NCI-H460 (cell line): ENCODE measurements at places on chromosomes 1 and 21. TPM values are rescaled to one million over a fixed set of nuclear protein-coding genes. Genes with fewer than 3 reads are reported as not detected.

DNA sequence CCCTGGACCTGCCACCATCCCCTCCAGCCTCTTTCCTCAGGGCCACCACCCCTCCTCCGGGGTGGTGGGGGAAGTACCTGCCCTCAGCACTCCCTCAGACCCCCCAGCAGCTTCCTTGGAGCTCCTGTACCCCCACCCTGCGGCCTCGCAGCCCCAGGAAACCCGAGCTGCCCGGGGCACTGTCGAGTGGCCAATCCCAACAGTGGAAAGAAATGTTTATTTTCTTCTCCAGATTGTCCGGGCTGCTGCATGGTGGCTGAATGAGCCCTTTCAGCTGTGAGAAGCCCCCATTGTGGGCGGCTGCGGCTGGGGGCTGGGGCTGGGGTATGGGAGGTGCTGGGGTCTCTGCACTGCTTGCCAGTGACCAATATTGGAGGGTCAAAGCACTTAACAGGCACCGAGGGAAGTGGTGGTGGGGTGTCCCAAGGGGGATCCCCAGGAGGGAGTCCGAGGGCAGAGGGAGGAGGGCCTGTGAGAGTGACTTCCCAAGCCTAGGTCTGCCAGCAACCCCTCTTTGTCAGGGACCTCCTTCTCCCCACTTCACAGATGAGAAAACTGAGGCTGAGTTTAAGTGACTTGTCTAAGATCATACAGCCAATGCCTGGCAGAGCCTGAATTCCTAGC, 25.2 kb downstream of the RUNX3 start:
- no peak for DNase-seq

The ANGPTL3 gene
- total RNA-seq, result not detected in 2 replicates

GRCh38 chr1:174812656-174813055, 187.1 kb upstream of the CACYBP start:
- no peak for DNase-seq

DNA sequence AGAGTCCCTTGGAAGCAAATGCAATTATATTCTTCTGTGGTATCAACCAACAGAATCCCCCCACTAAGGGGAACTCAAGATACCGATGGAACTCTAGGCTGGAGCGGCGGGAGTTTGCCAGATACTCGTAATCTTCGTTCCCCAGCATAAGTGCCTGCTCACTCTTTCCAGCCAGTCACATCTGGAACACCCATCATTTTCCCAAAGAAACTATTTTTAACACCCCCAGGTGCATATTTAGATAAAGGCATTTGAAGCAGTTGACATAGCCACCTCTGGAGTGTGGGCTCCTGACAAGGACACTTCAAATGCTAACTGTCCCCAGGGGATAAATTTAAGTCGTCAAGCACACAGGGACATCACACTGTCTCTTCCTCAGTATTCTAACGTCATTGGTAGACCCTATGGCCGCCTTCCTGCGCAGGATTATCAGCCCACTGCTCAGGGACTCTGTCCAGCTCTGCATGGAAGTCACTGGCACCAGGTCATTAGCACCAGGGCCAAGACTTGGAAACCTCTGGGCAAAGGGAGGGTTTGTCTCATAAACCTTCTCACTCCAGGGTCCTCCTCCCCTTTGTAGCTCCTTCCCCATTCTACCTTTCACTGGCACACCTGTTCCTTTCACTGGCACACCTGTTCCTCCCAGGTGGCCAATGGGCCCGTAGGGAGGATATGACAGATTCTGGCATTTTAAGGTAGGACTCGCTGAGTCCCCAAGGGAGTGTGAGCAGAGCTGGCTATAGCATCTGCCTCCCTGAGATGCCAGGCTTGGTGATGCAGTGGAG, 48.8 kb downstream of the H3-3A start:
- no peak for DNase-seq

The TMEM52 gene
- total RNA-seq, result 2.8 and 3.6 TPM in 2 replicates

The SIPA1L2 gene
- total RNA-seq, result 8.9 TPM in 2 replicates

GRCh38 chr1:3365523-3366125, 88.8 kb upstream of the ARHGEF16 start:
- no peak for DNase-seq

The TMEM79 gene
- 11.3 and 13.3 TPM in 2 replicates for total RNA-seq

The OR2G6 gene
- not detected in 2 replicates for total RNA-seq

DNA sequence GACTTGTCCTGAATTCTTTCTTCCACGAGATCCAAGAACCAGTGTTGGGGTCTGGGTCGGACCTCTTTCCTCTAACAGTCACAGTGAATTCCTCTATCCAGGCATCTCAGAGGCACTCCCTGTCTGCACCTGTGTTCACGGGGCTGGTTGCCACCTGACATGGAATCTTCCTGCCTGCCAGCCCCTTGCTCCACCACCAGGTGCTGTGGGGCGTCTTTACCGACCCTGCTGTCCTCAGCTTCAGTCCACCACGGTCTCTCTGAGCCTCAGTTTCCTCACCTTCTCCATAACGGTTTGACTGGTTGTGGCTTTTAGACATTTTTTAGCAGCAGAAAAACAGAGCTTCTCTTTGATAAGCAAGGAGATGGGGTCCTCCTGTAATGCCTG, 62.7 kb downstream of the SDC3 start:
- DNase-seq, result no peak

- no peak for DNase-seq
These were observed 758 bp downstream of the DEPDC1 start for GRCh38 chr1:68495968-68496679.

The KRTAP21-2 gene
- total RNA-seq, result not detected in 2 replicates

DNA sequence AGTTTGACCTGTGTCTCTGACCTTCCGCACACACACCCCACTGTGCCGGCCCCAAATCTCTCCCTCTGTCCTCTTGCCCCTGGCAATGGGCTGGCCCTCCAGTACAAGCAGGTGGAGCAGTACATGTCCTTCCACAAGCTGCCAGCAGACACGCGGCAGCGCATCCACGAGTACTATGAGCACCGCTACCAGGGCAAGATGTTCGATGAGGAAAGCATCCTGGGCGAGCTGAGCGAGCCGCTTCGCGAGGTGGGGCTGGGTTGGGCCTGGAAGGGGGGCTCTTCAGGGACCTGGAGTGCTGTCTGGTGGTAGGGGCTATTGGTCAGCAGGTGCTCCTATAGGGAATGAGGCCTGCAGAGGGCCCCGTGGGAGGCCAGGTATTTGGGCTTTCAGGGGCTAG, 7.8 kb downstream of the HCN3 start:
- DNase-seq, result no peak

DNA sequence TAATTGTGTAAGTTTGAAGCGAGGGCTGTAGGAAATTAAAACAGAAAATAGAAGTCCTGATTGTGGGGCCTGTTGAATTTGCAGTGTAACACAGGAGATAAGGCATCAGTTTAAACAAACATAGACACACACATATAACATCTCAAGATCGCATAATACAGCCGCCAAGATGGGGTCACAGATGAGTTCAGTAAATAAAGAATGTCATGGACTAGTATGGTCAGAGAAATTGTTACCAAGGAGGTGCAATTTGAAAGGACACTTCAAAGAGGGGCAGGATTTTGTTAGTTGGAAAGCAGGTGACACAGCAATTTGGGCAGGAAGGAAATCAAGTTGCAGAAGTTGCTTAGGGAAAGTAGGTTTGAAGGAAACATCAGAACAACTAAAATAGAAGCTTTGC, 450.0 kb downstream of the USP25 start:
- DNase-seq, result no peak

The FMO3 gene
- total RNA-seq, result not detected in 2 replicates

- no peak for DNase-seq
These were observed 736.3 kb downstream of the LTN1 start for GRCh38 chr21:28256420-28256831.

- no peak for DNase-seq
These were observed 13.3 kb downstream of the PTP4A2 start for GRCh38 chr1:31924839-31925238.

GRCh38 chr1:33640114-33640660, 167.7 kb downstream of the ZSCAN20 start:
- no peak for DNase-seq

The UTS2 gene
- not detected in 2 replicates for total RNA-seq

The HEYL gene
- total RNA-seq, result 0.66 and 0.77 TPM in 2 replicates

GRCh38 chr1:164718821-164719220, 159.8 kb downstream of the PBX1 start:
- no peak for DNase-seq

GRCh38 chr1:81693316-81693715, 107.4 kb upstream of the ADGRL2 start:
- no peak for DNase-seq

The TIMM17A gene
- total RNA-seq, result 116 and 136 TPM in 2 replicates

The SDF4 gene
- total RNA-seq, result 81.0 and 83.6 TPM in 2 replicates

The PBX1 gene
- total RNA-seq, result 78.0 and 84.8 TPM in 2 replicates

DNA sequence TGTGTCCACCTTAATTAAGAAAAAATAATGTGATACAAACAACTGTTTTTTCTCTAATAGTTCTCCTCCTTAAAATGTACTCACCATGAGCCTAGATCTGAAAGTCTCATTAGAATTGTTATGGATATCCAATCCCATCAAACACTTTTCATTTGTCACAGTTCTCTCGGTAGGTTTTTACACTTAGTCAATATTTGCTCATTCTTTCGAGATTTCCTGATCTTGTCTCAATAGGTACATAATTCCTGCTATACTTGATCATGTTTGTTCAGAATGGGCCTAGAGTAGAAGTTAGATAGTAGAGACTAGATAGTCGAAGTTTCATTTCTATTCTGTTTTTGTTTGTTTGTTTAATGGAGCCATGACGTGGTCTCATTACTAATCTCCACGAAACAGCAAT, 2005.7 kb downstream of the NCAM2 start:
- no peak for DNase-seq

DNA sequence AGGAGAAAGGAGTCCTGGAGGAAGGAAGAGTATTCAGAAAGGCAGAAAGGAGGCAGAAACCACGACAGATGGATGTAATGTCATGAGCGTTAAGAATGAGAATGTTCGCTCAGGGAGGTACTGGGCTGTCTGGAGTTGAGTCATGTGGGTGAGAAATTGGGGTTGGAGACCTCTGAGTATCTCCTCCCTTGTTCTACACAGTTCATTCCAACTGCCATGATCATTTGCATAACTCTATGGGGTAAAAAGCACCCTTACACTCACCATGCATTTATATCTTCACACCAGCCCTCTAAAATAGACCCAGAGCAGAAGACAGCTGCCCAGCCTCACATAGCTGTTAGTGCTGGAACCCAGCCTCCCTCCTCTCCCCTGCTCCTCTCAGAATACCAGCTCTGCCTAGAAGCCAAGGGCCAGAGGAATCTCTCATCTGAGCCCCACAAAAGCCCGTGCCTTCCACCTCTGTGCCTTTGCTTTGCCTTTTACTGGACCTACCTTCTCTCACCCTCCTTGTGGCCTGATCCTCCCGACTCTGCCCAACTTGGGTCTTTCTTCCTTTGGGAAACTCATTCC, 85.2 kb downstream of the BEND5 start:
- DNase-seq, result no peak

GRCh38 chr1:25428475-25429166, 2.1 kb upstream of the MACO1 start:
- no peak for DNase-seq

The RABGAP1L gene
- 20.8 and 20.9 TPM in 2 replicates for total RNA-seq

The KCNN3 gene
- total RNA-seq, result 0.40 and 0.61 TPM in 2 replicates

- no peak for DNase-seq
These were observed 53.0 kb downstream of the NVL start for GRCh38 chr1:224276771-224277487.

- DNase-seq, result no peak
These were observed 18.9 kb downstream of the CRYAA start for GRCh38 chr21:43187715-43188114.

GRCh38 chr1:22952694-22953056, 20.0 kb downstream of the LACTBL1 start:
- DNase-seq, result no peak

The SYTL1 gene
- total RNA-seq, result 0.37 TPM in 1 of 2 replicates, not detected in the other

- DNase-seq, result no peak
These were observed 245.9 kb downstream of the DISC1 start for GRCh38 chr1:231872461-231872910.

DNA sequence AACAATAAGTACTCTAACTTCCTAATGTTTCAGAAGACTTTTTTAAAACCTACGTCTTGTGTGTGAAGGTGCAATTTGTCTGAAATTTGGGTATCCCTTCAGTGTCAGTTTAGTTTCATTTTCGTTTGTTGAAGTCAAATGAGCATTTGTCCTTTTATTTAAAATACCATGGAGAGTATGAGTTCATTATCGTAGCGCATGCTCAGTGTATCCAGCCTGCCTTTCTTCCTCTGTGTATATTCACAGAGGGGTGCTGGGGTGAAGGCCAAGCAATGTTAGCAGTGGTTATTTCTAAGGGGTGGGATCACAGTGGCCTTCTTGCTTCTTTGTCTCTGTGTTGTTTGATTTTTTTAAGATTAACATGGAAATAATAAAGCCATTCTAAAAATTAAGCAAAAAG, 43.2 kb downstream of the CNN3 start:
- DNase-seq, result no peak

The LIPI gene
- total RNA-seq, result not detected in 2 replicates

The KRTAP19-3 gene
- total RNA-seq, result not detected in 2 replicates

The STRIP1 gene
- 20.8 and 22.5 TPM in 2 replicates for total RNA-seq

DNA sequence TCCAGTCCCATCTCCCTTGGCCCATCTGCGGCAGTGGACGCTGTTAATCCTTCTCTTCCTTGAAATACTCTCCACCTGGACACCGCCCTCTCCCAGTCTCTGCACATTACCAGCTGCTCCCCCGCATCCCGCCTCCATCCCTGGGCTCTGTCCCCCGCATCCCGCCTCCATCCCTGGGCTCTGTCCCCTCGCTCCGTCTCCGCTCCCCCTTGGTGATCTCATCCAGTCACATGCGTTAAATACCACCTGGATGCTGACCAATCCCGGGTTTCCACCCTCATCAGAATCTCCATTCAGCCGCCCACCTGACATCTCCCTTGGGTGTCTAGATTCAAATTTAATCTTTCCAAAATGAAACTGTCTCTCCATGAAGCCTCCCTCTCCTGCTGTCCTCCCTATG, 106.1 kb downstream of the PRDM2 start:
- DNase-seq, result no peak

The C1orf56 gene
- total RNA-seq, result 6.1 and 7.2 TPM in 2 replicates
